Upper lobe of left lung (tissue), 6 donors: ENCODE measurements at places on chromosomes 2 and 18. TPM values are rescaled to one million over a fixed set of nuclear protein-coding genes. Genes with fewer than 3 reads are reported as not detected.

TIMM21 gene
- 13.0 TPM for total RNA-seq

DNA sequence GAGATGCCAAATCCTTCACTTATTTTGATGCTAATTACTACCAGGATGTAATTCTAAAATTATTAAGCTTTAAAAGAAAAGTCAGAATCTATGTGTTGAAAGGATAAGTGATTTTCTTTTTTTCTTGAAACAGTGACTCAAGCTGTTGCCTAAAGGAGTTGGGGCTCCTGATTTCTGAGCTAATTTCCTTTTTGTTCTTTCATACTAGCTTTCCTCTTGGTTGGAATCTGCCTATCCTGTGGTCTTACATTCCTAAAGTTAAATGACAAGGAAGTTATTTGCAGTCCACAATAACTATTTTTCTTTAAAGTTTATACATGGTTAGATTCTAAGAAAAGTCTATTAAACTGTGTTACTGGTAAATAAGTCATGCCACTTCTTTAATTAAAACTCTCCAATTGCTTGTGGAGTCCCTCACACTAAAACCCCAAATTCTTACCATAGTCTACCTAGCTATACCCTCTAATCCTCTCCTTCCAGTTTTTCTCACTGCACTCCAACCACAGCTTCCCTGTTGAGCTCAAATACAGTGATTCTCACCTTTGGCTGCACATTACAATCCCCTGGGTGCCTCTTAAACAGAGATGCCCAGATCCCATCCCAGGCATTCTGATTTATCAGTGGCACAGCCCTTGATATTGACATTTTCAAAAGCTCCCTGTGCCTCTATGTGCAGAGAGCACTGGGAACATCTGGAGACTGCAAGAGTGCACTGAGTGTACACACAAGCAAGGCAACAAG, 63.3 kb upstream of the EFEMP1 start:
- no peak overlapping the region for H3K27ac ChIP-seq
- no peaks in the 10 kb centered on the region for H3K27me3 ChIP-seq
- no peaks in the 10 kb centered on the region for H3K4me1 ChIP-seq
- H3K4me3 ChIP-seq, result no peak overlapping the region

DNA sequence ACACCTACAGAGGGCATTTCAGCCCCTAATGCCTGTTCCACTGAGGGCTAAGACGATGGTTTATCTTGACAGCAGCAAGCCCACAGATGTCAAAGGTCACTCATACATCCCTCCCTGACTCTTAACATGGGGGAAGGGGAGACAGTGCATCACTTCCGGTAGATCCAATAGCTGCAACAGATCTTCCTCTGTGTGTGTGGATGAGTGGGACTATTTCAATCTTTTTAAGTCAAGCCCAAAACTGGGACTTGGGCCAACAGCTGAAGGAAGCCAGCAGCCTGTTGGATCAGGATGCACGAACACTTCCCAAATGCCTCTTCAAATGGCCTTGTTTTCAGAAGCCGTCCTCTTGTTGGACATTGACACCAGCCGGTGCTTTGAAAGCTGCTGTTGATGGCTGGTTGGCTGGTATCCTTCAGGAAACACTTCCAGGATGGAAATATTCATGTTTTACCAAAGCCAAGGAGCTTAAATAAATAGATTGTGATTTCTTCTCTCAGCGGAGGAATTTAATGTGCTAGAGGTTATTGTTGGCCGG, 59.2 kb downstream of the IL1R2 start:
- H3K36me3 ChIP-seq, result no peaks in the 10 kb centered on the region
- H3K4me3 ChIP-seq, result no peak overlapping the region
- no peaks in the 10 kb centered on the region for H3K27me3 ChIP-seq

BOLL gene
- total RNA-seq, result not detected

- no peaks in the 10 kb centered on the region for H3K27me3 ChIP-seq
- H3K36me3 ChIP-seq, result peaks cover 48% of the 10 kb centered on the region
- peaks cover 6% of the 10 kb centered on the region for H3K4me1 ChIP-seq
- H3K4me3 ChIP-seq, result no peak overlapping the region
These were observed 88.8 kb downstream of the EPAS1 start for GRCh38 chr2:46385786-46386577.

DNA sequence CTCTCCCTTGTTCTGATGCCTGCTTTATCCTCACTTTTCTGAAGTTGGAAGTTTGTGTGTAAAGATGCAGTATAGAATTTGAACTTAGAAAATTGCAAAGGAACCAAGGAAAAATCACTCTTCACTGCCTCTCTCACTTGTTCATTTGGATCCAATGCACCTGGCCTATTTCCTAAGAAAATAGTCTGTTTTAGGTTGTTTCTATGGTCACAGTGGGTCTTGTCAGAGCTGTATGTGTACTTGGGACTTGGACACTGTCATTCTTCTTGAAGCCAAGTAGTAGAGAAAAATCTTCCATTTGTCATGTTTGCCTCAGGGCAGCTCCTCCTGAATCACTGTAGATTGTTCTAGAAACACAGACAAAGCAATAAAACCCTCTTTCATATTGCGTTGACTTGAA, 80.3 kb upstream of the SESTD1 start:
- H3K27ac ChIP-seq, result no peak overlapping the region
- no peaks in the 10 kb centered on the region for H3K27me3 ChIP-seq
- H3K4me1 ChIP-seq, result no peaks in the 10 kb centered on the region
- H3K36me3 ChIP-seq, result no peaks in the 10 kb centered on the region
- no peak for DNase-seq

AP1S3 gene
- total RNA-seq, result 12.6 TPM

CYRIA gene
- total RNA-seq, result 22.9 TPM
